ENCODE measurements at places on chromosomes 2 and 18.
A peak's percentile ranks its signal among the peaks of the same experiment; 100 is the strongest.

- DNase-seq, result no peak
These were observed 42.7 kb downstream of the MBD5 start for GRCh38 chr2:148063633-148064032.

GRCh38 chr18:48862678-48863270, 88.0 kb downstream of the SMAD7 start:
- DNase-seq, result no peak

DNA sequence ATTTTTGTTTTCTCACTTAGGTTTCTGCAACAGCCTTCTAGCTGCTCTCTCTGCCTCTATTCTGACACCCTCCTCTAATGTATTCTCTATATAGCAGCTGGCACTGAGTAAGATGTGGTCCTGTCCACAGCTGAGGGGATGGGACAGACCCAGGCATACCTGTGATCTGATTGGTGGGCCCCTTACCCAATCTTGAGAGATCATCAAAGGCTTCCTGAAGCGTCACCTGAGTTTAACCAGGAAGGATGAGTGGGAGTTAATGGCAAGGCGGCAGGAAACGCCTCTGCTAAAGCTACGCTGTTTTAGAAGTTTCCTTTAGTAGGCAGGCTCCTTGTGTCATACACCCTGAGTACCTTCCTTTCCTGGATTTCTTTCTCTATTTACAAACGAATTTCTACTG, 5.7 kb upstream of the TET3 start:
- DNase-seq, result no peak

- no peak for DNase-seq
These were observed 7.2 kb downstream of the ADI1 start for GRCh38 chr2:3512086-3512485.

- DNase-seq, result no peak
These were observed 2.0 kb downstream of the TMEM169 start for GRCh38 chr2:216083464-216084281.

GRCh38 chr18:51537487-51537886, 340.0 kb upstream of the MEX3C start:
- DNase-seq, result peak; percentile 60

Data from NB4 (cell line).